Forelimb muscle (tissue), 1 donor: ENCODE measurements at places on chromosomes 1 and 21. TPM values are rescaled to one million over a fixed set of nuclear protein-coding genes. Genes with fewer than 3 reads are reported as not detected.

Gene ABCG1
- polyA plus RNA-seq: 6.7 TPM

Gene TMCO1
- polyA plus RNA-seq: 50.6 TPM

- DNase-seq: no peak
These were observed 87.4 kb upstream of the CLDN14 start for GRCh38 chr21:36567216-36567885.

DNA sequence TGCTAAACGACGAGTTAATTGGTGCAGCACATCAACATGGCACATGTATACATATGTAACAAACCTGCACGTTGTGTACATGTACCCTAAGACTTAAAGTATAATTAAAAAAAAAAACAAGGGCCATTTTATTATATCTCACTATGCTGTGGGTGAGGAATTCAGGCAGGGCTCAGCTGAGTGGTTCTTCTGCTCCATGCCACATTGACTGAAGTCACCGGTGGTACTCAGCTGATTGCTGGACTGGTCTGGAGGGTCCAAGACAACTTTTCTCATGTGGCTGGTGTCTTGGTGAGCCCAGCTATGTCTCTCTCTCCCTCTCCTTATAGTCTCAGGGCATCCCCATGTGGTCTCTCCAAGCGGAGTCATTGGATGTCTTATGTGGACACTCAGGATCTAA, 275.0 kb downstream of the GRIK3 start:
- no peak for DNase-seq

Gene FCRL1
- polyA plus RNA-seq: 0.25 TPM

Gene DIPK1A
- 10.7 TPM for polyA plus RNA-seq

Gene KCNN3
- polyA plus RNA-seq: 10.1 TPM

GRCh38 chr1:91148641-91149069, 126.8 kb upstream of the ZNF644 start:
- DNase-seq: no peak

DNA sequence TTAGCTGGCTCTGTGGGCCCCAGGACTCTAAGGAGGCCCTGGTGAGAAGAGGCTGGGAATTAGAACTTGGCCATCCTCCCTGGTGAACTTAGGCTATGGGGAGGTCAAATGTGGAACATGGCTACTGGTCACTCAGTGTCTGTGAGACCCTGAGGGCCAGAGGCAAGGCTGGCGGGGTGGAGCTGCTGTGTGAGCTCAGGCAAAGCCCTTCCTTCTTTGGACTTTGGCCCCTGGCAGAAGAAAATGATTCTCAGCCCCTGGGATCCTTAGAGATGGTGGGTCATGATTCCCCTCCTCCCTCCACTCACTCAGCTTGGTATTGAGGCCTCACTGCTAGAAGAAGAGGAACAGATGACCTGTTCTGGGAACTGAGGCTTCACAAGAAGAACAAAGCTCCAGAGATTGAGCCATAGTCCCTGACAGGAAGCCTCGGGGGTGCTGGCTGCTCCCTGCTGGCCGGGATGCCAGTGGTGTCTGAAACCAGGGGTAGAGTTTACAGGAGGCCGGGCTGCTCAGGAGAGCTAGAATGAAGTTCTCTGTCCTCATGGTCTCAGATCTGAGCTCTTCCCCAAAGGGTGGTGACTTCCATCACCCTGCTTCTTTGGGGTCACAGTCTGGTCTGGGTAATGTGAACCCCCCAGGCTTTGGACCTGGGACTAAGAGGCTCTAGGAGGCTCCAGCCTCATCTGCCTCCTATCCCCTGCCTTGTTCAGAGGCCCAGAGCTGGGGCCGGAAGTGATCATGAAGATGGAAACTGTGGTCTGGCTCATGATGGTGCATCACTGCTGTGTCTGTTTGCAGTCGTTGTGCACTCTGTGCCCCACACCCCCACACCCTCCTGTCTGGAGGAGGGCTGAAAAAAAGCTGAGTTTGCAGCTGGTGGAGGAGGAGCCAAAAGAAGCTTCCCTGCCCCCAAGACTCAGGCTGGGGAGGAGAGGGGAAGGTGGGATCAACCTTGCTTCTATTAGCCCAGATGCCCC, 905 bp downstream of the BTBD19 start:
- peak; percentile 36 for DNase-seq

Gene NBPF10
- polyA plus RNA-seq: 1.3 TPM

GRCh38 chr1:46689356-46689755, 17.7 kb downstream of the TEX38 start:
- DNase-seq: no peak

DNA sequence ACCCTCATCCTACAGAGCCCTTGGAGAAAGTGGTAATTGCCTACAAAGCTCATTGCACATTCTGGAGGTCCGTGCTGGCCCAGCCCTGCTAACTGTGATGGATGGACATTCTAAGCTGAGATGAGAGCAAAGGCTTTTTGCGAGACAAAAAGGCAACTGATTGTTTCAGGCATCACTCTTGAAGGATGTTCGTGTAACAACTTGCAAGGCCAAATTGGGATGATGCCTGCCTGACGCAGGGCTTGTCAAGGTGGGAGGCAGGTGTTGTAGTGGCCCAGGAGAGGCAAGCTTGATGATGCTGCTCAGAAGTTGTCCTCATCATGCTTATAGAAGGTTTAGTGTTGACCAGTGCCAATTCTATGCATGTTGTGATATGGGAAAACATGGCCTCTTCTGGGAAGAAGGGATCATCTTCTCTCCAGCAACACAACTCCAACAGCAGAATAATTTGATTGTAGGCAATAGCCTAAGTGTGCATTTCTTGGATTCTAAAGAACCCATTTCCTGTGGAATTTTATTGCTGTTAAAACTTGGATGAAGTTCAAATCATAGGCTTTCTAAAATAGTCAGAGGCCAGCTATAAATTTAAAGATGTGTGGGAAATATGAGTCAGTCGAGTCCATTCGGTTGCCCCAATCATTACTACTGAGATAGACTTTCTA, 102.5 kb upstream of the COA6 start:
- no peak for DNase-seq

- DNase-seq: no peak
These were observed 7.5 kb downstream of the KIF1B start for GRCh38 chr1:10217748-10218441.

- no peak for DNase-seq
These were observed 4.2 kb downstream of the GPR25 start for GRCh38 chr1:200877010-200877409.

Gene NPR1
- polyA plus RNA-seq: 12.7 TPM

Gene MLLT11
- 10.4 TPM for polyA plus RNA-seq

DNA sequence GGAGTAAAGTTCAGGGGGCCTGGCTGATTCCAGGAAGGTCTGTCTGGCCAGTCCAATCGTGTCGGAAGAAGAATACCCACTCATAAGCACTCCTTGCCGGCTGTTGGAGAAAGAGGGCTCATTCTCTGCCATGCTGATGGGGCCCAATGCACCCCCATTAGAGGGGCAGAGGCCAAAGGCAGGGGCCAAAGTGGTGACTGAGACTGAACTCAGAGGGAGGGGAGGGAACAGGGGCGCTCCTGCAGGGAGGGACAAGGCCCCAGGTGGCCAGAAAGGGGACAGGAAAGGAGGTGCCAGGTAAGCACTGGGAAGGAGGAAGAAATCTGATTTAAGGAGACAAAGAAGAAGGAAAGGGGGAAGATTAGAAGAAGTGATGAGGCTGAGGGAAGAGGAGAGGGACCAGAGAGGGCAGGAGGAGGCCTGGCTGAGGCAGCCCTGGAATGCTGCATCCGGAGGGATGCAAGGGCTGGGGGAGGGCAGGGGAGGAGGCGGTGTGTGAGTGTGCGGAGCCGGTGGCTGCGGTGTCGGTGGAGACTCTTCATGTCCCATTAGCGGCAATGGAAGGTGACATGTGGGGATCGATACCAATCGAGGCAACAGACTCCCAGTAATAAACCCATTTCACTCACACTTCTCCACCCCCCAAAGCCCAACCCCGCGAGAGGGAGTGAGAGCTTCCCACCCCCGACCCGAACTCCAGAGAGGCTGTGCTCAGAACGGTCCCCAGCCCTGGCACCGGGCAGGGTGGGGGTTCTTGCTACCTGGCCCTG, 12.0 kb upstream of the ETV3L start:
- no peak for DNase-seq

DNA sequence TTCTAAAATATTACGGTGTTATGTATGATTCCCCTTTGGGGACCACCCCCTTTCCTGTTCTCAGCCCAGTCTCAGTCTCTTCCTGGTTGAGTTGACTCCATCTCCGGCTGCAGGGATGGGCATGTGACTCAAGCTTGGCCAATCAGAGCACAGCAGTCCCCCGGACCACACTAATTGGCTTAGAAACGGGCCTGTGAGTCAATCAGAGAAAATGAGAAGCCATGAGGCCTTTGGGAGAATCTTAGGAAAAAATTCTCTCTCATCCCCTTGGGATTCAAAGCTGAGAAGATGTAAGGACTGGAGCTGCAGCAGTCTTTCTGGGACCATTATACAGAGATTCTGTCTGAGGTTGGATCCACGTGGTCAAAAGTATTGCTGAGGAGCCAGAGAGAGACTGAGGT, 10.7 kb upstream of the FHAD1 start:
- no peak for DNase-seq

DNA sequence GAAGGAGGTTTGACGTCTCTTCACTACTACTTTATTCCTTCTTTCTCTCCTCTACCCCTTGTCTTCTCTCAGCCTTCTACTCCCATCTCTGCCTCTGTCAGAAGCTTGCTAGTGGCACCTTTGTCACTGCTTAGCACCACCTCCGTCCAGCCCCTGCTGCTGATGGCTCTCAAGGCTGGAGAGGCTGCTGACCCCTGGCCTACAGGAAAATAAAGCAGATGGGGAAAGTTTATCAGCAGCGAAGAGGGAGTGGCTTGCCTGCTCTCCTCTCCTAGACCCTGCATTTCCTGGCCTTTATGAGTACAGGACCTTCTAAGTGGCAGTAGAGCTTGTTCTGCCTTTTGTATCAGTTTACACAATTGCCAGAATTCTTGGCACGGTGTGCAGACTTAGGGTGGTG, 27.0 kb downstream of the PROX1 start:
- DNase-seq: no peak

DNA sequence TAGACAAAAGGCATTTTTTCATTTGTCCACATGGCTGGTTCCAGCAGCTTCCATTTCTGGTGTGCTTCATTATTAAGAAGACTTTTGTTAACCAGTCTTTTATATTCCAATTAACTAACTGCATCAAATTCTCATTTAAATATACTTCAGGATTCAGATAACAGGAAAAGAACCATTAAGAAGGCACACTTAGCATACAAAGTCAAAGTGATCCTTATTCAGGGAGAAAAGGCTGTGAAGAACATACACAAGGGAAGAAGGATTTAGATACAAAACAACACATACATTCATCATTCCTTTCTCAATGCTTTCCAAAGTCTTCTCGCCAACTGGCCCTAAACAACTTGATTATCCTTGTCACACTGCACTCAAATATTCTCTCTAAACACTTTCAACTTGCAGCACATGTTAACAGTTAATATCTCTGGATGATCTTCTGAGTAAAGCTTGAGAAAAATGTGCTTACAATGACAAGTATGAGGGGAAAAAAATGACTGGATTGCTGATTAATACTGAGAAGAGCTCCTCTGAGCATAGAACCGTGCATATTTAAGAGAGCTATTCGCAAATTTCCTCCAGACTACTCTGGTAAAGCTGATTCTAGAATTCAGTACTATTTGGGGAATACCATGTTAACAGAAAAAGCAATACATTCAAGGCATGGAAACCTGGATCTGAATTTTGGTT, 225.2 kb upstream of the TNR start:
- DNase-seq: no peak

Gene SLFNL1
- polyA plus RNA-seq: 0.59 TPM

DNA sequence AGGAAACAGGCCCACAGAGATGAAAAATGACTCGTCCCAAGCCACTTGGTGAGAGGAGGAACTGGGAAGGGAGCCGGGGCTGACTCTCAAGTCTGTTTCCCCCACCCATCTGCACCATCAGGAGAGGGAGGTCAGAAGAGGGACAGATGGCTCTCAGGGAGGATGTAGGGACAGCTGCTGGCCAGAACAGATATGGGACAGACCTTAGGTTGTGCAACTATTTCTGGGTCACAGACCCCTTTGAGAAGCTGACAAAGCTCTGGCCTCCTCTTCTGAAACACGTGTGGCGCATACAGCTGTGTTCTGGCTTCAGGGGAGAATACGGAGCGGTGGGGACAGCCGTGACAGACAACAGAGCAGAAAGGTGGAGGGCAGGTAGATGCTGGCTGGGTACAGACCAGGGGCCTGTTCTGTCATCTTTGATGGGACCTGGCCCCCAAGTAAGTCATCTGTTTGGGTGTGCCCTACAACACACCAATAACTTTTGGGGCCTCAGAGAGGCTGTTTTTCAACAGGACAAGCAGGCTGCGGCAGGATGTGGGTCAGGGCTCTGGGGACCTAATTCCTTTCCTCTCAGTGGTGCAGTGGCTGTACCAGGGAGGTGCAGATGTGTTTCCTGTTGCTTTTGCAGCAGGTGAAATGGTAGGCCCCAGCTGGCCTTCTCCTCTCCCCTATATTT, 7.3 kb downstream of the SH3BGRL3 start:
- DNase-seq: no peak

Gene TCEANC2
- polyA plus RNA-seq: 5.4 TPM

DNA sequence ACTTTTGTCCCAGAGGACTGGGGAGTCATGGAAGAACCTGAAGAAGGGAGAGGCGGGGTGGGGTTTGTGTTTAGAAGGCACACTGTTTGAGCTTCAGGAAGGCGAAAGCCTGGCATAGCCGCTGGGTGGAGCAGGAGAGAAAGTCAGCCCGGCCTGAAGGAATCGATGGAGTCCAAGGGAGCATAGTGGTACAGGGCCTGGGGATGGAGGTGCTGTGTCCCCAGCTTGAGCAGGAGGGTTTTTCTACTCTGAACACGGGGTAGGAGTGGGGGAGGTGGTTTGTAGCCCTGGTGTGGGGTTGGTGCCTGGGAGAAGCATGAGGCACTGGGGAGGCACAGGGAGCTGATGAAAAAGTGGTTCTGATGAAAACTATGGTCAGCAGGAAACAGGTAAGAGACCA, 4.7 kb upstream of the CCDC24 start:
- no peak for DNase-seq

Gene SLAMF9
- not detected for polyA plus RNA-seq

GRCh38 chr1:7886405-7886745, 33.5 kb upstream of the UTS2 start:
- no peak for DNase-seq

Gene ATP1A4
- polyA plus RNA-seq: 2.8 TPM

DNA sequence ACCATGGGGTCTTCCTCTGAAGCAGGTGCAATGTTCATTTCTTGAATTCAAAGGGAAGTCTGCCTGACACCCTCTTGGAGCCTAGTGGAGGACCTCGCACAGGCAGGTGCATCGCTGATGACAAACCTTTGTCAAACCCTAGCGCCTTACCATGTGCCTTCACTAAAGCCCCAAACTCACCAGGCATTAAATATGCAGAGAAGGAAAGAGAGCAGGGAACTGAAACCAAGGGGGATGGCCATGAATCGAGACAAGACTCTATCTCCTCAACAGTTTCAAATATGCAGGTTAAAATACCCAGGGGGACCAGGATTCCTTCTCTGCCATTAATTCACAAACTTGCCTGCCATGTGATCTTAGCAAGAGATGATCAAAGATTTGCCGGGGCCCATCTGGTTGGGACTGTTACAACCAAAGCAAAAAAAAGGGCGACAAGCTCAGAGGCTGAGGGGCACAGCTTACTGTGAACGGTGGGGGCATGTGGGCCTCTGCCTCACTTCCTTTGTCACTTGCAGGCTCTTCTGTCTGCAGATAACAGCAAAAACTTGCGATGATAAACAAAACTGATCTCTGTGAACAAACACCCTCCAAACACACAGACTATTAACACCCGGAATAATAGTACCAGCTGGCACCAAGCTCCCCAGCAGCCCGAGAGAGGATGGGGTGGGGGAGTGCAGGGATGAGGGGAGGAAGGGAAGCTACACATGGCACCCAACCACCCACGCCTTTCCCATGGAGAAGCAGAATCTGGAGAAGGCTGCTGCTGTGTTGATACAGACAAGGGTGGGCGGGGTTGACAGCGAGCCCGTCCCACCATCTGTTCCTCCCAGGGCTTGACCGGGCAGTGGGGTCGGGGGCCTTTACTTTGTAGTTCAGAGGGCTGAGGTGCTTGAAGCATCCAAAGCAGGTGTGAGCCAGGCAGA, 33.9 kb downstream of the TMEM63A start:
- DNase-seq: no peak

Gene ENSA
- 112 TPM for polyA plus RNA-seq
